D721Med (cell line): ENCODE measurements at places on chromosomes 6 and 20.

GRCh38 chr20:11922561-11922960 lies 4.9 kb downstream of the BTBD3 start:
- no peak for DNase-seq

GRCh38 chr6:53281518-53282215 lies 67.1 kb downstream of the ELOVL5 start:
- no peak for DNase-seq

DNA sequence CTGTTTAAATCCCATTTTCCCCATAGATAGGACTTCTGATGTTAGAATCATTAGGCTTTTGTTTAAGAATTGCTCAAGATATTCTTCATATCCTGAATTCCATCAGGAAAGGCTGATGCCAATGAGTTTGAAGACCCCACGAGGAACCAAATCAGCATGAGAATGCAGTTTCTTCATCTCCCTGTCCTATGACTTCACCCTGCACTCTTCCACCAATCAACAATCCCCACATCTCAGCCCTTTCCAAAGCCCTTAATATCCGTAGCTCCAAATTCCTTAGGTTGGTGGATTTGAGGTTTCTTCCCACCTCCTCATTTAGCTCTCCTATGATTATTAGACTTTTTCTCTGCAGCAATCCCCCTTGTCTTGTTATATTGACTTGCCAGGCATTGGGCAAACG lies 88.3 kb upstream of the PRND start:
- no peak for DNase-seq

- DNase-seq = no peak
These were observed 86.9 kb upstream of the SMLR1 start for GRCh38 chr6:130740308-130740707.

DNA sequence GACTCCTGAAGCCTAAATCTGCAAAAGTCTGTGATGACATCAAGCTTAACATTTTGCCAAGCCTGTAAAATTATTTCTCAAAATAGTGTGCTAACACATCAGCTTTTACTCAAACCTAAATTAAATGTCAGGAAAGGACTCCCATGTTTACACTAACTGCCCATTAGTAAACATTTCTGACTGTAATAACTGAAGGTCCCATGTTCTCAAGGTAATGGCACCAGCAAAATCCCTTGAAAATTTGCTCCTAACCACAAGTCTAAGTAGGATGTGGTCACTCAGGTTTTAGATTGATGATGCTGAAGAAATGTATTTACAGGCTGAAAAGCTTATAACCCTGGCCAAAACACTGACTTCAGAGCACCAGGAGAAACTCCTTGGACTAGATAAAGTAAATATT lies 33.0 kb downstream of the BACH2 start:
- DNase-seq = no peak

DNA sequence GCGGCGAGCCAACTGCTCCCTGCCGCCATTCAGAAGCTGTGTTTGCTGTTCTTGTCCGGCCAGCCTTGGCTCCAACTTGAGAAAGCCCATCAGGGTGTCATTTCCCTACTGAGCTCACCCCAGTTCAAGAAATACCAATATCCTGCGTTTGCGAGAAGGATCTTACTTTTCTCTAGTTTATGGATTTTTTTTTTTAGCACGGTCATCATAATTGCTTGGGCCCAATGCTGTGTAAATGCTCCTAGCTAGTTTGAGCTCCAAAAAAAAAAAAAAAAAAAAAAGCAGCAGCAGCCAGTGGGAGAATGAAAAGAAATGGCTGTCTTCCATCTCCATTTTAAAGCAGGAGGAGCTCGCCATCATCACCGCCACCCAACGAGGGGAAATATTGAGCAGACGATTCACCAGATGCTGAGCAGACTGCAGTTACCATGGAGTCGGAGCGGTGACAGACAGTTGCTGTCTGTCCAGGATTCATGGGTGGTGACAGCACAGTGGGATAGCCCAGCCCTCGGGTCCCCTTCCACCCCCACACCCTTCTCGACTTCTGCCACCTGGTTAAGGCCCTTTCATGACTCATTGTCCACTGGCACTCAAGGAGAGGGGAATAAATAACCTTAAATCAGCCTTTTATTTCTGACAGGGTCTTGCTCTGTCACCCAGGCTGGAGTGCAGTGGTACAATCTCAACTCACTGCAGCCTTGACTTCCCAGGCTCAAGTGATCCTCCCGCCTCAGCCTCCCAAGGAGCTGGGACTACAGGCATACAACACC lies 132.4 kb upstream of the SNX9 start:
- no peak for DNase-seq

DNA sequence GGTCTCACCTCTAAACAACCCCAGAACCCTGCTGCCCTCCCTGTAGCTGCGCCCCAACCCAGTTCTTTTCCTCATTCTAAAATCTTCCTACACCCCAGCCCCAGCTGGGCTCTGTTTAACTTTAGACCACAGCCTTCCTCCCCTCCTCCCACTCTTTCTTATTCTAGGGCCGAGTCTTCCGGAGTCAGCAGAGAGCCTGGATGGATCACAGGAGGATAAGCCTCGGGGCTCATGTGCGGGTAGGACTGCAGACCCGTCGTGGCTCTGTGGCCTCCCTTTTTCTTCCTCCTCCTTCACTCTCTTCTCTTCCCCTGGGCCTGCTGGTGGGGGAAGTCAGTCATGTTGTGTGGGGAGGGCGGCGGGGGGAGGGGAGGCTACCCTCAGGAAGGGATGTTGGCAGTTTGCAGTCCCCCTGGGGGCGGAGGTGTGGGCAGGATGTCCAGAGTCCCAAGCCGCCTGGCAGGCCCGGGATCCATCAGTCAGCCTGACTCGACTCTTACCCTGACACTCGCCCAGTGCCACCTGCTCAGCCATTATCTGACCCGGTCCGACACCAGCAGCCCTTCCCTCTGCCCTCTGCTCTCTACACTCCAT lies 8.1 kb downstream of the CAPN11 start:
- no peak for DNase-seq
